ENCODE measurements at places on chromosomes 5 and 9.
A peak's percentile ranks its signal among the peaks of the same experiment; 100 is the strongest.

GRCh38 chr9:96779089-96779488 lies 1.2 kb upstream of the ZNF510 start:
- DNase-seq, result no peak

GRCh38 chr5:42494414-42494813 lies 71.2 kb downstream of the GHR start:
- DNase-seq, result no peak

DNA sequence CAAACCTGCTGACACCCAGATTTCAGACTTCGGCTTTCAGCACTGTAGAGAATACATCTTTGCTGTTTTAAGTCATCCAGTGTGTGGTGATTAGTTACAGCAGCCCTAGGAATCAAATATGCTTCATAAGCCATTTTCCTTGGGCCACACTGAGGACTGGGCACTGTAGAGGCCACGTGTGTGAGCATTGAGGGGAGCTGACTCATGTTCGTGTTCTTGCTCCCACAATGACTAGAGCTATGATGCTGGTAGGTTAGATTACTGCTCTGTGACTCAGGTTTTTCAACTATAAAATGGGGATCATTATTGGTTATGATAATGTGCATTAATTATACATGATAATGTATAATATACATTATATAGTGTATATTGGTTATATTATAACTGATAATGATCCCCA lies 96.5 kb upstream of the PALM2AKAP2 start:
- no peak for DNase-seq

- no peak for DNase-seq
Observed at GRCh38 chr9:7982907-7983306, 183.3 kb upstream of the DMAC1 start.

DNA sequence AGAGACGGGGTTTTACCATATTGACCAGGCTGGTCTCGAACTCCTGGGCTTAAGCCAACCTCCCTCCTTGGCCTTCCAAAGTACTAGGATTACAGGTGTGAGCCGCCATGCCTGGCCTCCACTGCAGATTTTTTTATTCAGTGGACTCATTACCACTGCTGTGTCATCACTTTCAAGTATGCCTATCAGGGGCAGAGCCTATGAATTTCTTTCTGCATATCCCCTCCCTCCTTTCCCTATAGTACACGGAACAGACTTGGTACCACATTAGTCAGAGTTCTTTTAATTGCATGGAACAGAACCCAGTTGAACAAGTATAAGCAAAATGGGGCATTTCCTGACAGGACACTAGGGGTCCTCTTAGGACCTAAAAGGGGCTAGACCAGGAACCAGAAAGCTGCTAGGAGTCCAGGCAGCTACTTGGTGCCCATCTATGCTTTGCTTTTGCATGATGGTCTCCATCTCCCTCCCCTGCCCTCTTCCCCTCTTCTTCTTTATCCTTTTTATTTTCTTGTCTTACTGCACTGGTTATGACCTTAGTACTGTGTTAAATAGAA lies 5.8 kb downstream of the BSPRY start:
- DNase-seq, result no peak

DNA sequence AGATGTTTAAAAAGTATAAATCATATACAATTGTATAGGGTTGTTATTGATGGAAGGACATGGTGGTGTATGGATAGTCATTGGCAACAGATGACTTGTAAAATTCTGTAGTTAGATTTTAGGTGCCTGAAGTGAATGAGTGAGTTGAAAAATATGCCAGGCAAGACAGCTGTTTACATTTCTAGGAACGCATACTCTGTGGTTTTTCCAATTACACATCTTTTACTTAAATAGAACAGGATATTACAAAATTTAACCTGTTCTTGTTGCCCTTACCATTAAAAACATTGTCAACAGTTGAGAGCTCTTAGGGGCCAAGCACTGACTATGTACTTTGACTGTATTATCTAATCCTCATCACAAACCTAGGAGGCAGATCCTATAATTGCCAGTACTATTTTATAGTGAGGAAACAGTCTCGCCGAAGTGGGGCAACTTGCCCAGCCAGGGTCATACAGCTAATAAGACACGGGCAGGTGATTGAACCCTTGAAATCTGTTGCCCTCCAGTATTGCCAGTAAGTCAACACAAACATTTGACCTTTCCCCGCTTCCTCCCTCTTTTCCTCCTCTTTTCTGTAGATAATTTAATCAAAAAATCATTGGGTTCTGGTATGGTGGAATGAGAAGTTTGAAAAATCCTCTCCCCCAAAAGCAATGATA lies 88.6 kb downstream of the MACROH2A1 start:
- no peak for DNase-seq

GRCh38 chr5:3564116-3564515 lies 31.5 kb upstream of the IRX1 start:
- no peak for DNase-seq

DNA sequence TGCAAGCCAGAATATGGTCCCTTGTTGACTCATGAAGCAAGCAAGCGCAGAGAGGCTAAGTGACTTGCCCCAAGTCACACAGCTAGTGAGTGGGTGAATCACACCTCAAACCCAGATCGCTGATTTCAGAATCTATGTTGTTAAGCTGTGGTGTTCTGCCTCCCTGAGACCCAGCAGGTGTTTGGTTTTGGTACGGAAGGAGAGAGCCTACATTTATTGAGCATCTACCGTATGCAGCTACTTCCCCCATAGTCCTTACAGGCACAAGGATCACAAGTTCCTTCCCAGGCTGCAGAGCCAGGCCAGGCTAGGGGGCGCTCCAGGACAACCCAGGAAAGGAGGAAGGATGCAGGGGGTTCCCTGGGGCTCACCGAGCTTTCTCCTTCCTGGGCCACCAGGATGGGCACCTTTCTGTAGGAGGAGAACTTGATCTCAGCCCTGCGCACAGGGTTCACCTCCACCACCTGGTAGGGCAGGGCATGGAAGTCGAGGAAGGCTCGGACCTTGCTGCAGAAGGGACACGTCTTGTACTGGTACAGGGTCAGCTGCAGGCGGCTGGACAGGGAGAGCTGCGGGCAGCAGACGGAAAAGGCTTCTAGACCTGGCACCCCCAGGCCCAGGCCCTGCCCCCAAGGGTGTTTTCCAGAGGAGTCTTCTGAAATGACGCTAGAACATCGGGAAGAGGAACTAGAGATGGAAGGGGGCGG lies 2.5 kb downstream of the PTGES2 start:
- peak; percentile 61 for DNase-seq

- DNase-seq, result peak; percentile 3
Observed at GRCh38 chr5:117212866-117213265, 638.2 kb upstream of the SEMA6A start.

DNA sequence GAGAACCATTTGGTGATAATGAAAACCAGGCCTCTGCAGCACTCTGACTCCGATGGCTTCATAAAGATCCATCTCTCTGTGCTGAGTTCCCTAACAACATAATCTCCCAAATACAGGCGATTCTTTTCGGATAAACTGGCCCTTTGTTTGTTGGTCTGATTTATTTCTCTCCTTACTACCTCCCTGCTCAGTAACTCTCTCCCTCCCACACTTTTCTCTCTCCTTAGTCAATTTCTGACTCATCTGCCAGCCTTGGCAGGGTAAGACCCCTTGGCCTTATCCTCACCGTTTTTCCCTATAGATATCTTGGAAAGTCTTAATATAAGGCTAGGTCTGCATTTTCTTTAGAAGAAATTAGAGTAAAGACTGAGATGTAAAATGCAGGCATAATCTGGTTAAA lies 128.7 kb downstream of the BRINP1 start:
- DNase-seq, result peak; percentile 5

- no peak for DNase-seq
Observed at GRCh38 chr9:77947651-77948050, 84.0 kb downstream of the GNAQ start.

GRCh38 chr5:149546974-149547373 lies 4.3 kb downstream of the CSNK1A1 start:
- DNase-seq, result peak; percentile 23

DNA sequence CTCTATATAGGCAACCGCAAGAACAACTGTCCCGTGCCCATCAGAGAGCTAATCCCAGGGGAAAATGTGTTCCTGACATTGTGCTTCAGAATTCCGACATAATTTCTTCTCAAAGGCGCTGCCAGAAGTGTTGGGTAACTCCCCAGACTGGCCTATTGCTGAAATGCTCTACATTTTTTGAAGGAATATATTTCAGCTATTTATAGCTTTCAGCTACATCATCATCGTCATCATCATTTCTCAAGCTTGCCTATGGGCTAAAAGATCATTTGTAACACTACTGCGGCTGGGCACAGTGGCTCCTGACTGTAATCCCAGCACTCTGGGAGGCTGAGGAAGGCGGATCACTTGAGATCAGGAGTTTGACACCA lies 49.7 kb downstream of the MYO10 start:
- no peak for DNase-seq

GRCh38 chr9:14478175-14479162 lies 164.5 kb upstream of the NFIB start:
- no peak for DNase-seq

DNA sequence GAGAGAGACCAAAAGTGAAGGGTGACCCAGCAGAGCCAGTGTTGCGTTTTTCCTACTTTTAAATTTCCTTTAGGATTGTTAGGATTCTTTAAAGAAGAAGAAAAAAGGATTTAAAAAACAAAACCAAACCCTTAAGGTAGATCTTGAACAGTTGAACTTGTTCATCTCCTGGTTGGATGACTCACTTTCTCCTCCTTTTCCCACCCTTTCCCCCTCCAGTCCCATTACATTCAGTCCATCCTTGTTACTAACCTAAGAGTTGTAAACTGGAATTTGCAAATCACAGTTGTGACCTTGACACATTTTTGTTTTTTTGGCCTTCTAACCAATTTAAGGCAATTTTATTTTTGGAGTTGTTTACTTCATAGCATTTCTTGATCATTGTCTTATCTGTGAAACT lies 289.2 kb downstream of the ARHGAP26 start:
- no peak for DNase-seq

DNA sequence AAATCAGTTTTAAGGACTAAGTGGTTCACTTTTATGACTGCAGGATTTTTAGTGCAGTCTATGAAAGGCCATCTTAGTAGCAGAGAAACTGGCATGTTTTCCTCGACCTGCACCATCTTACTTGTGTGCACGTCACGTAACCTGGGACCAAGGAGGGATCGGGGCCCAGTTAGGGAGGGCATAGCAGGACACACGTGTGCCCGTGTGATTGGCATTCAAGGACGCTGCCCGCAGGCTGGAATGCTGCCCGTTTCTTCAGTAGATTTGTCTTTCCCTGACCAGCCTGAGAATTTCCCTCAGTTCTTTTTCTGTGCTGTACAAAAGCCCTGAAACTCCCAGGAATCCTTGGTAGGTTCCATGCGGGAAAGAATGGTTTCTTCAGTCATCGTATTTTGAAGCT lies 196.3 kb downstream of the TRIO start:
- no peak for DNase-seq

- no peak for DNase-seq
Observed at GRCh38 chr5:133198511-133198910, 146.7 kb downstream of the HSPA4 start.

DNA sequence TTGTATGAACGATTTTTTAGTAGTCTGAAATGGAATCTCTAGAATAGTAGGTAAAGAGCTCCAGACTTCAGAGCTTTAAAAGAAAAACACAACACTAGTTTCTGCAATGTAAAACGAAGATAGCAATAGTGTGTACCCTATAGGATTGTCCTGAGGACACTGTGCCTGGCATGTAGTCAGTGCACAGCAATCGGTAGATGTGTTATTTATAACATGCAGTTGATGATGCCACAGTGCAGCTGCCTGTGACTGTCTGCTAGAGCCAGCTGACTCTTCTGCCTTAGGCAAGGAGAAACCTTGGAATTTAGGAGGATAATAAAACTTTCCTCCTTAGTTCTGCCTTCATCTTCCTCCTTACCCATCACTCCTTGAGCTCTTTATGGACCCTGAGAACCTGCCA lies 27.7 kb upstream of the TMOD1 start:
- DNase-seq, result no peak

- DNase-seq, result no peak
Observed at GRCh38 chr5:172178301-172178987, 9.6 kb downstream of the STK10 start.

DNA sequence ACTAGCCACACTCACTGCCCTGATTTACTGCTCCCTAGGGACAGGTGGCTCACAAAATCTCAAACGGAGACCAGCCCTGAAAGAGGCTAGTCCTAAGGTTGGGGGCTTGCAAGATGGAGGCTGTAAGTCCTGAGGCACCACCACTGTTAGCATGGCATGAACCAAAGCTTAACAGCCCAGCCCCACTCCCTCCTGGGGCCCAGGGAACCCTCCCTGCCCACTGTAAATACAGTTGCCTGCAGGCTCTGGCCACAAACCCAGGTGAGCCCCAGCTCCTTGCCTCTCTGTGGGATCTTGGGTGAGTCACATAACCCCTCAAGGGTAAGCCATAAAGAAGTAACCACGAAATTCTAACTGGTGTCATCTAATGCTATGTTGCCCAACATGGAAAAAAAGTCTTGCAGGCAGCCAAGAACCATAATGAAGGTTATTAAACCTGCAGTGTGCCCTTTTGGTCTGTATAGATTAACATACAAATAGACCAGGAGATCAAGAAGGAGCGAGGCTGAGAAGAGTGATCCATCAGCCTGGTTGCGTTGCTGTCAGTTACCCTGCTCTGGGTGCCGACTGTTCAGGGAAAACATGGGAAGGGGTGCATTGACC lies 1.7 kb upstream of the POMT1 start:
- DNase-seq, result peak; percentile 75

GRCh38 chr5:115375893-115376292 lies 79.4 kb upstream of the CCDC112 start:
- DNase-seq, result no peak

DNA sequence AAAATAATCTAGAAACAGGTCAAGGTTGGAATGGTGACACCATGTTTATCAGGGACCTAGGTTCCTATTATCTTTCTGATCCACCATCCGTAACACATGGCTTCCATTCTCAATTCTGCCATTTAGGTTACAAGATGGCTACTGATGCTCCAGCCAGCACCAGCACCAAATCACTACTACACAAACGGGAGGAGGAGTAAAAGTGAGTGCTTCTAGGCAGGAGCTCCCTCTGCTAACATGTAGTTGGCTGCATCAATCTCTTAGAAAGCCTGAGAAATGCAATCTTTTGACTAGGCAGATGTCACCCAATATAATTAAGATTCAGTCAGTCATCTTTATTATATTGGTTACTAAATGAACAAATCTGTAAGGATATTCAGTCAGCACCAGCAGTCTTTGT lies 515.9 kb downstream of the RAB3C start:
- no peak for DNase-seq

DNA sequence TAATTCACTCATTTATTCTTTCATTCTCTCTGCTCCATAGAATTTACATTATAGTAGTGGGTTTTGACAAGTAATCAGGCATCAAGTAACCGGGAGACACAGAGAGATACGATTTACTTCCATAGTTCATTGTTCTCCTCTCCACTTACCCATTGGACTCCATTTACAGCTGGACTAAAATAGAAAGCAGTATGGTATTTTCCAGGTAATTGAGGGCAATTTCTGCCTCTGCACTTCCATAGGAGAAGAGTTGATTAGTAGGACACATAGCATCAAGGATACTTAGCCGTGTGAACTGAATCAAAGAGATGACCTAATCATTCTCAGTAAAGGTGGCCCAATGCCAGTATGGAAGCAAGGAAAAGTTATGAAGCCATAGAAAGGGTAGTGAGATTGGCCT lies 244.4 kb downstream of the COX7C start:
- no peak for DNase-seq

GRCh38 chr5:58041884-58042283 lies 418.0 kb downstream of the PLK2 start:
- DNase-seq, result no peak

Data from kidney tubule cell (primary cell).